ENCODE measurements at places on chromosomes 1 and 21. TPM values are rescaled to one million over a fixed set of nuclear protein-coding genes. Genes with fewer than 3 reads are reported as not detected.

DNA sequence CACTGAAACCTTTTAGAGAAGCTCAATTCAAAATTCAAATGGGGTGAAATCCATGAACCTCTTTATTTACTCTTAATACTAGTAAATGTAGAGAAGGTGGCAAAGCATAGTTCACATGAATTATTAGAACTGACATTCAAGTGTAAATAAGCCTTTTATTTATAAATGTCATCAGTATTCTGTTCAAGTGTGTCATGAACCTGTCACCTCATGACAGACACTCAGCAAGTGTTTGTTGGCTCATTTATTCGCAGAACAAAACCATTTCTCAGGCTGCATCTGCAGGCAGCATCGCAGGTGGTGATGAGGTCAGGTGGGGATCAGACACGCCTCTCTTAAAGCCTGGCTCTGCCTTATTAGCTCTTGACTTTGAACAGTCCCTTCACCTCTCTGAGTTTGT is 116.6 kb downstream of the SETD4 start:
- DNase-seq = no peak

DNA sequence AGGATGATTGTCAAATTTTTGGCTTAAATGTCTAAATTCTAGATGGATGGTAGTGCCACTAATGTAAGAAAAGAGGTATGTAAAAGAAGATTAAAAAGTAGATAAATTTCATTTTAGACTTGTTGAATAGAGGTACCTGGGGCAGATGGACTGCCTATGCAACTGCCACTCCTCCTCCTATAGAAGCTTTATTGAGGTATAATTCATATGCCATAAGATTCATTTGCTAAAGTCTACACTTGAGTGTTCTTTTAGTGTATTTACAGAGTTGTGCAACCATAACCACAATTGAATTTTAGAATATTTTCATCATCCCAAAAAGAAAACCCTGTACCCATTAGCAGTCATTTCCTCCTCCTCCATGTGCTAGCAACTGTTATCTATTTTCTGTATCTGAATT is 70.6 kb downstream of the FNBP1L start:
- no peak for DNase-seq

GRCh38 chr1:16302709-16303627 is 49.3 kb downstream of the FBXO42 start:
- no peak for DNase-seq

DNA sequence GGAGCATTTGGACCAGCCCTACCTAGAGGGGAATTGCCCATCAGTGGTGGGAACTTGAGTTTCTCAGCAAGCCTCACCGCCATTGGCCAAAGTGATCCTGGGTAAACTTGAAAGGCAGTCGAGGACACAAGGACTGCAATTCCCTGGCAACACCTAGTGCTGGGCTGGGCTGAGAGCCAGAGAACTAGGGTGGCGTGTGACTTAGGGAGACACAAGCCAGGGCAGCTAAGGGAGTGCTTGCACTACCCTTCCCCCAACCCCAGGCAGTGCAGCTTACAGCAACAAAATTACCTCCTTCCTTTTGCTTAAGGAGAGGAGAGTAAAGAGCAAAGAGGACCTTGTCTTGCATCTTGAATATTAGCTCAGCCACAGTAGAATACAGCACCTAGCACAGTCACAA is 176.9 kb upstream of the PRMT6 start:
- DNase-seq = no peak

- no peak for DNase-seq
Measured at GRCh38 chr1:41981796-41982195, 63.1 kb upstream of the HIVEP3 start.

AK4 gene
- 0.95 TPM for total RNA-seq

DNA sequence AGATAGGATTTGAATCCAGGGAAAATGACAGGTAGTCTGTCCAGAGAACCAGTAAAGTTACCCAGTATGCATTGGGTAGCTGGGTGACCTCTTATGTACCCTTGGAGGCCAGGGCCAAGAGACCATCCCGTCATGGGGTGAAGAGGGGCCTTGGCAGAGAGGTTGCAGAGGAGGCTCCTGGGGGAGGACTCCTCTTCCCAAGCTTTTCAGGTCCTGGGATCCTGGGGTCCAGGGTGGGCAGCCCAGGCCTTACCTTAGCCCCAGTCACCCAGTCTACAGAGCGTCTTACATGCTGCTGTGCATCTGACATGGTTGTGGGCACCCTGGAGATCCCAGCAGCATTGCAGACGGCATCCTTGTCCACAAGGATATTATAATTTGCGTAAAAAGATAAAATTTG is 14.0 kb downstream of the PMF1 start:
- DNase-seq = no peak

DNA sequence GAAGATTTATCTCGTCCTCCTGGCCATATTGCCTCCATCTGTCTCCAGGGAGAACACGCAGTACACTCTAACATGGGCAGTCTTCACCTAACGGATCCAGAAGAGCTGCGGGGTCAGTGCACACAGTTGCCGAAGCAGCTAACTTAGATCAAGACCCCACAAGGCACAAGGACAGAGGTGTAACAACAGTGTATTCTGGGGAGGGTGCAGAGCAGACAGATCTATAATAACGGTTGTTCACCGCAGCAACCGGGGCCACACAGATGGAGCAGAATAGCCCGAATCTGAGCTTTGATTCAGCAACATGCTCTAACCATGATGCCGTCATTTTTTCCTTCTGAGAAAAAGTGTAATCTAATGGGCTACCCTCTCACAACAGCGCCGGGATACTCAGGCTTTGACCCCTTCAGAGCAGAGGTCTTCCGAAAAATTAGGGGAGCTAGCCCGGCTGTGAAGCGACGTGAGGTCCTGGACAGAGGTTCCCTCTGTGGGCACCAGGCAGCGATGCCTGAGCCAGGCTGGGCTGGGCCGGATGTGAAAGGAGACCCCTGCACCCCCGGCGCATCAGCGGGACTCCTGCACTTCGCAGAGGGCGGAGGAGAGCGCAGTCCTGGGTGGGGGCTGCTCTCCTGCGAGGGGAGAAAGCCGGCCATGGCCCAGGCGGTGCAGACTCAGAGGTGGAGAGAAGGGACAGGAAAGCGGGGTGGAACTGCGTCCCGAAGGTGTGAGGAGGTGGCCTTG is 57.5 kb downstream of the BCL9 start:
- peak; percentile 27 for DNase-seq

- DNase-seq = no peak
Measured at GRCh38 chr1:182389619-182390047, 2.0 kb downstream of the GLUL start.

- DNase-seq = no peak
Measured at GRCh38 chr1:172753964-172754363, 95.1 kb downstream of the FASLG start.

TSHB gene
- total RNA-seq = not detected
